Mammary epithelial cell (primary cell): ENCODE measurements at places on chromosomes 4 and X.

DNA sequence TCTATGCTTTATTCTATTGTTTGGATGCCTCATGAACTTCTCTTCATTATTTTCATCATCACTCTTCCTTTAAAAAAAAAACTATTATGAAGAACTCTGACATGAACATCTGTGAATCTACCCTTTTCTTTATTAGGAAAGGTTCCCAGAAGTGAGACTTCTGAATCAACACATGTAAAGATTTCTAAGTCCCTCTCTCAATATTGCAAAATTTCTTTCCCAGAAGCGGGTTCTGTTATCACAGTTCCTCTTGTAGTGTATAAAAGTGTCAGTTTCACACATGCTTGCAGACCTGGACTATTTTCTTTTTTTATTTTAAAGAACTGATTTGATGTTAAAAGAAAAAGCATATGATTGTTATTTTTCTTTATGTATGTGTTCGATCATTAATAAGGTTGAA lies 330.8 kb upstream of the KLF3 start:
- no peak for DNase-seq

DNA sequence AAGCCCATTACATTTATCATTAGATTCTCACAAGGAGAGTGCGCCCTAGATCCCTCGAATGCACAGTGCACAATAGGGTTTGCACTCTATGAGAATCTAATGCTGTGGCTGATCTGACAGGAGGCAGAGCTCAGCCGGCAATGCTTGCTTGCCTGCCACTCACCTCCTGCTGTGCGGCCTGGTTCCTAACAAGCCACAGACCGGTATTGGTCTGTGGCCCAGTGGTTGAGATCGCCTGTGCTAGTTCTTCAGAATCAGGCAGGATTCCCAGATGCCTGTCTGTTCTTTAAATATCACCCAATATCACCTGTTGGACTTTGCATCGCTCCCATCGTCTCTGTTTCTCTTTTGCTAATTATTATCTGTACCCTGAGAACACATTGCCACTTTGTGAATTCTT lies 14.0 kb downstream of the DSPP start:
- no peak for DNase-seq

DNA sequence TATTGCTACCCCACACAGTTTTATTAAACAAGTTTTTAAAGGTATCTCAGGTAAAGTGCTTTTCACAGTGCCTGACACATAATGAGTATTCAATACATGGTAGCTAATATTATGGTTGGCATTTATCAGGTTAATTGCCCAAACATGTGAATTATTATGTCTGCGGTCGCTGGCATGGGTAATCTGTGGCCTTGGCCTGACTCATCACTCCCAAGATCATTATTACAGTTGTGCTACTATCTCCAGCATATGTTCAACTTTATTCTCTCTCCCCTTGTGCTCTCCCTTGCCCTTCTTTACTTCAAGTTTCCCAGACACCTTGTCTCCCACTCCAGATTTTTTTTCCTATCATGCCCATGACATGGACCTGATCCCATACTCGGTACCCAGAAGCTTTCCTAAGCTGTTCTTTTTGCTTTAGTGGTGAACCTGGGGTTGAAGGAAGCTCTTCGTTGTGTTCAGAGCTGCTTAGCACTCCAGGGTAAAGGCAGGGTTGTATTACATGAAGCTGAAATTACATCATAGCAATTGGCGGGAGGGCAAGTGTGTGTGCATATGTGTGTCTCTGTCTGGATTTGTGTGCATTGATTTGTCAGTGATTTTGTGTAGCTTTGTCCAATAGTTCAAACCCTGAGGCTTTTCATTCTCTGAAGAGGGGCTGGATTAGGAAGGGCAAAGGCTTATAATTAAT lies 176.5 kb upstream of the NRK start:
- peak; percentile 74 for DNase-seq

- DNase-seq, result no peak
These were observed 151.8 kb downstream of the TSPAN5 start for GRCh38 chr4:98506462-98507132.

DNA sequence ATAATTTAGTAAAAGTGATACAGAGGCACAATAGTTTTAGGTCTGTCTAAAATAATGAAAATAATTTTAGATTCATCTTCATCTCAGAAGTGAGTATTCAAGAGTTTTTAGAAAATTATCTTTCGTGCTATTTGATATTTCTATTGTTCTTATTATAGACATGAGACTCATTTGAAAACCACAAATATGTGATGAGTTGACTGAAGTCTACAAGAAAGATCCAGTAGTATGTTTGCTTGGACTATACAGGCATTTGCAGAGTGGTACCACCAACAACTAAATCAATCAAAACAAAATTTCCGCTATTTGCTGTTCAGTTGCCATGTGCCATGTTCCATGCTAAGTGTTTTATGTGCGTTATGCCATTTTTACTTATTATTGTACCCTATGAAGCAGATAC lies 1318.5 kb downstream of the STIM2 start:
- no peak for DNase-seq

DNA sequence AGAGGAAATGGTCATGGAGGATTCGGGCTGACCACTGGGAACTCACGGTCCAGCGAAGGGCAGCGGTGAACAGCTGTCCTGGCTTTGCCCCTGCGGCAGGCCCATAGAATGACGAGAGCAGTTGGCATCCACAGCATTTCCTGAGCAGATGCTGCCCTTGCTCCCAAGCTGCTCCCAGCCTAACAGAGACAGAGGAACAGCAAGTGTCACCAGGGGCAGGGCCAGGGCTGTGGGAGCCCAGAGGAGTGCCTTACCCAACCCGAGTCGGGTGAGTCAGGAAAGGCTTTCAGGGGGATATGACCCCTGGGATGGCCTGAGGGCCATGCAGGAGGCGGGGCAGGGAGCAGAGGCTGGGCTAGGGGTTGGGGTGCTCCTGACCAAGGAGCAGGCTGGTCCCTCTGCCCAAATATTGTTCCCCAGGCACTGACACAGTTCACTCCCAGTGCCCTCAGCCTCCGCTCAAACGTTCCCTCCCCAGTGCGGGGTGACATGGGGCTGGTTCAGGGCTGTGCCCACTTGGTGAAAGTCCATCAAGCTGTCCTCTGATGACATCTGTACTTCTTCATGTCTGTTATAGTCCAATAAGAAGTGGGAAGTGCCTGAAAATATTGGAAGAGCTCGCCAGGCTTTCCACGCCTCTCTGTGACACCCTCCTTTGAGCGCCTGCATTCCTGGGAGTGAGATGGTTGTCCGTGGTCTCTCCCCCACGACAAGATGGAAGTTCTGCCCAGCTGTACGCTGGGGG lies 64.7 kb upstream of the GPR78 start:
- no peak for DNase-seq

- DNase-seq, result no peak
These were observed 144.0 kb downstream of the ADAM29 start for GRCh38 chr4:175062183-175062592.

DNA sequence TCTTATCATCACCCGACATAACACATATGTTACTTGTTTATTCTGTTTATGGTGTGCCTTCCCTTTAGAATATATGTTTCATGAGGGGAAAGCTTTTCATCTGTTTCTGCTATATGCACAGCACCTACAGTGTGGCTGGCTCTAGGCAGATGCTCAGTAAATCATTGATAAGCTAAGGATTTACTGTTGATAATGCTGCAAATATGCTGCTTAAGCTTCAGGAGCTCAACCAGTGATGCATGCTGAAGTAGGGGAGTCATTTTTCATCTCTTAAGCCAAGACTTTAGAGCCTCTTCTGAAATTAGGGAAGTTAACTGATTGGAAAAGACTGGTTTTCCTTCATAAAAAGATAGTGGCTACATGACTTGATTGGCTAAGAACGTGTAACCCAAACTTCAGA lies 16.4 kb downstream of the FAT4 start:
- DNase-seq, result no peak
